ENCODE measurements at places on chromosomes 5 and 9. TPM values are rescaled to one million over a fixed set of nuclear protein-coding genes. Genes with fewer than 3 reads are reported as not detected.
A peak's percentile ranks its signal among the peaks of the same experiment; 100 is the strongest.

- H3K27ac ChIP-seq = no peak overlapping the region
- H3K4me1 ChIP-seq = no peaks in the 10 kb centered on the region
These were observed 131.8 kb upstream of the FBN2 start for GRCh38 chr5:128669803-128670202.

DNA sequence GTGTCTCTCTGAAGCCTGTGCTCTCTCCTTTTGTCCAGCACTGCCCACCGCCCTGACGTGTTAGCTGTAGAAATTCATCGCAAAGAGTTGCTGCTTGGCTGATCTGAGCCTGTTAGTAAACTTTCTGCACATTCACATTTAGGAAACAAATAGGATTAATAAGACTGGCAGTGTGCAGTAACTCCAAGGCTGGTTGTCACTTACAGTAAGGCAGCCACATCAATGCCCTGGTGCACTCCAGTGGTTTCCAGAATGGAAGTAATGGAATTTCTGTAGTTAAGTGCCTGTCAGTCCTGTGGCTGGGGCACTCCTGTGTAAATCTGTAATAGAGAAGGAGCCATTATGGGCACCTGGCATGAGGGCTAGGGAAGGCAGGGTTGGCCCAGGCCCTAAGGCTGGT is 70.6 kb downstream of the DOCK2 start:
- no peak overlapping the region for H3K4me3 ChIP-seq
- H3K36me3 ChIP-seq = no peaks in the 10 kb centered on the region
- H3K4me1 ChIP-seq = no peaks in the 10 kb centered on the region

GRCh38 chr5:148697180-148697808 is 43.0 kb upstream of the HTR4 start:
- no peaks in the 10 kb centered on the region for H3K36me3 ChIP-seq
- H3K4me3 ChIP-seq = no peak overlapping the region
- no peaks in the 10 kb centered on the region for H3K27me3 ChIP-seq
- no peak overlapping the region for H3K27ac ChIP-seq
- H3K4me1 ChIP-seq = no peaks in the 10 kb centered on the region
- no peak for DNase-seq

DNA sequence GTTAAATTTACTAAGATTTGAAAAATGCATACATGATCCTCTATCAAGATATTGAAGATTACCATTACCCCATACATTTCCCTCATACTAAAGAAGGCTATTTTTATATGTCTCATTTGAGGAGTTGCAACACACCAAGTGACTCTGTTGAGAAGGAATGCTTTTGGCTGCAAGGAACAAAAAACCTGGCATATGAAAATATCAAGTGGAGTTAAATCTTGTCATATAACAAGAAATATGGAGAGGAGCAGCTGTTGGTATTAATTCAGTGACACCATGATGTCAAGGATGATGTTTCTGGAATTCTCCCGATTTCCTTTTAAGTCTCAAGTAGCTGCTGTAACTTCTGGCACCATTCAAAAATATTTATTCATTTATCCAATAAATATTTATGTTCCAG is 193.8 kb downstream of the CSNK1G3 start:
- DNase-seq = no peak
- no peaks in the 10 kb centered on the region for H3K27me3 ChIP-seq
- H3K27ac ChIP-seq = no peak overlapping the region
- peaks cover 22% of the 10 kb centered on the region for H3K4me1 ChIP-seq
- H3K36me3 ChIP-seq = no peaks in the 10 kb centered on the region

GRCh38 chr5:126462239-126463014 is 39.2 kb downstream of the GRAMD2B start:
- peaks cover 28% of the 10 kb centered on the region for H3K36me3 ChIP-seq
- H3K4me1 ChIP-seq = peaks cover 22% of the 10 kb centered on the region
- no peaks in the 10 kb centered on the region for H3K27me3 ChIP-seq
- peak overlapping the region; percentile 16 for H3K27ac ChIP-seq
- no peak for DNase-seq

- no peak overlapping the region for H3K4me3 ChIP-seq
- no peak overlapping the region for H3K27ac ChIP-seq
- no peaks in the 10 kb centered on the region for H3K27me3 ChIP-seq
- DNase-seq = no peak
These were observed 64.3 kb downstream of the GOLM1 start for GRCh38 chr9:86034863-86035734.

The KCNMB1 gene
- total RNA-seq = 1.3 TPM

The GFPT2 gene
- total RNA-seq = 8.4 TPM

Measured in left ventricle myocardium inferior (tissue), 1 donor.